Cardiac muscle cell (in vitro differentiated cells and primary cell): ENCODE measurements at places on chromosomes 7 and 10.

GRCh38 chr7:94615666-94616065, 40.3 kb downstream of the SGCE start:
- DNase-seq: no peak

- DNase-seq: peak; percentile 75
These were observed 49.6 kb downstream of the TES start for GRCh38 chr7:116259871-116260440.

GRCh38 chr7:72268796-72269195, 143.3 kb downstream of the CALN1 start:
- DNase-seq: no peak

GRCh38 chr7:15463801-15464666, 97.8 kb downstream of the AGMO start:
- peak; percentile 54 for DNase-seq

DNA sequence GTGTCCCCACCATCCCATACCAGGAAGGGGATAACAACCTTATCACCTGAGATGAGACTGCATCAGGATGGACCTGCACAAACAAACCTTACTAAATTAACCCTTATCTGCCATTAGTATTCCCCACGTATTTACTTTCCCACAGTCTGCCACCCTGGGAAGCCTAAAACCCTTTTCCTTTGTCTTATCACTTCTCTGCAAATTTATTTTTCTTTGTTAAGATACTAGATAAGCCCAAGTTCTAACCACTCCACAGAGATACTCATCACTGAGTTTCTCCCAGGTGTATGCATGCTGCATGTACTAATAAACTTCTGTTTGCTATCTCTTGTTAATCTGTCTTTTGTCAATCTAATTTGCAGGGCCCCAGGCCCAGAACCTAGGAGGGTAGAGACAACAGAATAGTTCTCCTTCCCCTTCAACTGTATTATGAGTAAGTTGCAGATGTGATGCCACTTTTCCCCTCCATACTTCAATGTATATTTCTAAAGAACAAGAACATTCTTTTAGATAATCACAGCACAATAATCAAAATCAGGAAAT, 66.0 kb downstream of the ELMO1 start:
- DNase-seq: no peak

- DNase-seq: peak; percentile 63
These were observed 66.3 kb upstream of the KLF6 start for GRCh38 chr10:3850999-3851937.

DNA sequence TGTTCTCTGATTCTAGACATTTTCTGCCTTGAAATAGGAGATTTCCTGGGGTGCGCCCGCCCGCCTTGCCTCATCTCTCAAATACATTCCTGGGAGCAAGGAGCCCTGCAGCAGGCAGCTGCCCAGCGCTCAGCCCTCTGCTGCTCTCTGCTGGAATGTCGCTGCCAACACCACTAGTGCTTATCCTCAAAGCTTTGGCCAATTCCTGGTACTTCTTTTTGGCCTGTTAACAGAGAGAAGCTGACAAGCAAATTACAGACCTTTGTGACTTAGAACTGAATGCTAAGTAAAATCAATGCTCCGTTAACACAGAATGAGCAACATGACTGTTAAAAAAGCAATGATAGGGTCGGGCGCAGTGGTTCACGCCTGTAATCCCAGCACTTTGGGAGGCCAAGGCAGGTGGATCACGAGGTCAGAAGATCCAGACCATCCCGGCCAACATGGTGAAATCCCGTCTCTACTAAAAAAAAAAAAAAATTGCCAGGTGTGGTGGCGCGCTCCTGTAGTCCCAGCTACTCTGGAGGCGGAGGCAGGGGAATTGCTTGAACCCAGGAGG, 41.9 kb upstream of the SYPL1 start:
- peak; percentile 89 for DNase-seq

GRCh38 chr7:142871260-142872105, 14.1 kb downstream of the TRPV6 start:
- DNase-seq: no peak

DNA sequence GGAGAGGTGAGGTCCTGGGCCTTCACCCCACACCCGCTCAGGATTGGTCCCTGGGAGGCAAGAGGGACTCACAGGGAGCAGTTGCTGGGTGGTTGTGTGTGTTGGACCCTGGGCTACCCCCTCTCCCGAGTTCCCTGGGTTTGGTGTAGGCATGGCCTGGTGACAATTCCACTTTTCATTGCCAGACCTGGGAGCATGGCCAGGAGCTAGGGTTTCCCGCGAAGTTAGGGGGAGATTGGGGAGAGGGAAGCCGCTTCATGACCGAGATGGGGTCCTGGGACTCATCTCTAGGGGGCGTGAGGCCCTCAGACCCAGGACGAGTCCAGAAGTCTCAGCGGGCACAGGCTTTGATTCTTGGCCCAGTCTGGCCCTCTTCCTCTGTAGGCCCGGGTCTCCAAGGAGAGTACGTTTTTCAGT, 606 bp downstream of the PALD1 start:
- DNase-seq: no peak

DNA sequence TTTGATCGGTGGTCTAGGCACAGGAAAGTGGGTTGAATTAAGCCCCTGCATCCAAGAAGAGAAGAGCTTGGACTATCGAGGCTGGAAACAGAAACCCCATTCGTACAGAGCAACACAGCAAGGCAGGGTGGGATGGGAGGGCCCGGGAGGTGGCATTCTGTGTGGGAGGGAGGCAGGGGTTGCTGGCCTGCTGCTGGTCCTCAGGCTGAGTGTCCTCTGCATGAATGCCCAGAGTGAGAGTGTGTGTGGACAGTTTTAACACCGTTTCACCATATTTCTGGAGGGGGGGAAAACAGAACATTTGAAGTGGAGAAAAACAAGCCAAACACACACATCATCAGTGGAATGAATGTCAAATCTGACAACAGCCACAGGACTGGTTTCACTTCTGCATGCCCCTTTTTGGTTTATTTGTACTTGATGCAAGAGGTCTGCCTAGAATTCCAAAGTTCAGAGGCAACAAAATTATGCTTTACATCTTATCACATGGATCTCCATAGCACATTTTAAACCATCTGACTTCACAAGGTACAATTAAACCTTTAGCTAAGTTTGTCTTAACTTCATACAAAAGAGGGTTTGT, 11.1 kb upstream of the ENO4 start:
- no peak for DNase-seq
